Activated CD4-positive, alpha-beta T cell treated with anti-CD3 and anti-CD28 coated beads for 36 hours (primary cell): ENCODE measurements at places on chromosomes 6 and 20. TPM values are rescaled to one million over a fixed set of nuclear protein-coding genes. Genes with fewer than 3 reads are reported as not detected.

The CGA gene
- not detected for total RNA-seq

The SAMD5 gene
- 0.18 TPM for total RNA-seq

GRCh38 chr6:12679341-12679740 is 37.2 kb upstream of the PHACTR1 start:
- DNase-seq, result no peak

GRCh38 chr20:48031122-48031521 is 245.8 kb upstream of the SULF2 start:
- no peak for DNase-seq

DNA sequence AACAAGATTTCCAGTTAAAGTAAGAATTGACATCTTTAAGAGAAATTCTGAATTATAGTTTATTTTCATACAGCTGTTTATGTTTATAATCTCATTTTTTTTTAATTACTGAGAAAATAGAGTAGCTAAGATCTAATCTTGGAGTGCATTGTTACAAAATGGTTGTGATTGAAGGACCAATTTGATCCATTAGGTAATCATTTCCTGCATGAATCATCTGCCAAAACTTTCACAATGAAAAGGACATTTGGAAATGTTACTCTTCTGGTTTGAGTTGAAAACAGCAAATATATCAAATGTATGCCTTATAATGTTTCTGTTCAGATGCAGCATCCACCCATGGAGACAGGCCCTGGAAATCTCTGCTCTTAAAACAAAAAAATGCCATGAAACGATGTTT is 19.0 kb downstream of the TUBB2A start:
- DNase-seq, result no peak

- DNase-seq, result no peak
Measured at GRCh38 chr6:134637847-134638437, 312.0 kb downstream of the ALDH8A1 start.
